Endodermal cell (in vitro differentiated cells): ENCODE measurements at places on chromosomes 2 and 18. TPM values are rescaled to one million over a fixed set of nuclear protein-coding genes. Genes with fewer than 3 reads are reported as not detected.

DNA sequence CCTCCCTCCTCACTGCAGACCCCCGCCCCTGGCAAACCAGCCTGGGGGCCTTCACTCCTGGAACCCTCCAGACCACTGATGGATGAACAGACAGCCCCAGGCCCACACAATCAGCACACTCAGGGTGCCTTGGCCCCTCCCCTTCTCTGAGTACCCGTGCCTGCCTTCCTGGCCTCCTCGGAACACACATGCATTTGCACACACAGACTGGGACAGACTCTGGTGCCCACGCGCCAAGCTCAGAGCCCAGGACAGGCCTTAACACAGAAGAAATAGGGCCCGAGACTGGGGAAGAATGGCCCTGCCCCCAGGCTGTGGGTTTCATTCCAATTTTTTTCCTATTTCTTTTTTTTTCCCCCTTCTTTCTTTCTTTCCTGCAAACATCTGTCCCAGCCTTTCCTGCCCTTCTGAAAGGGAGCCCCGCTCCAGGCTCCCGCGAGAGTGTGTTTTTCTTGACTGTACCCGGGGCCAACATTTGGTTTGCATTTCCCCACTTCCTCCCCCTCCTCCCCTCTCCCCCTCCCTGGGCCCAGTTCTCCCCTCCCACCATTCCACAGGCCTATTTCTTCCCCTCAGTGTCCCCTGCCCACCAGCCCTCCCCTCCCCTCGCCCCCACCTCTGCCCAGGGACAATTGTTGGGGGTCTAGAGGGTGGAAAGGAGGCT is 618 bp upstream of the TNS1 start:
- DNase-seq = no peak

DNA sequence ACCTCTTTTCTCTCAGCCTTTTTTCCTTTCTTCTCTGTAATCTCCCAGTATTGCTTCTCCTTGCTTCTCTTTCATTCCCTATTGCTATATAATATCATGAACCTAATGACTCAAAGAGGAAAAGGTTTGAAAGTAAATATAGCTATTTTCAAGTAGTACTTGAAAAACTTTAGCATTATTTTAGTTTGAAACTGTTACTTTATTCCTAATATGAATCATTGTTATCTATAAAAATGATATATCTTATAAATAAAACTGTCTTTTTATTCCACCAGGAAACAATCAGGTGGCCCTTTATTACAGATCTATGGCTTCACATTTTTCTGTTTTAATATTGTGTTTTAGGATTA is 311 bp upstream of the SCN1A start:
- no peak for DNase-seq

DNA sequence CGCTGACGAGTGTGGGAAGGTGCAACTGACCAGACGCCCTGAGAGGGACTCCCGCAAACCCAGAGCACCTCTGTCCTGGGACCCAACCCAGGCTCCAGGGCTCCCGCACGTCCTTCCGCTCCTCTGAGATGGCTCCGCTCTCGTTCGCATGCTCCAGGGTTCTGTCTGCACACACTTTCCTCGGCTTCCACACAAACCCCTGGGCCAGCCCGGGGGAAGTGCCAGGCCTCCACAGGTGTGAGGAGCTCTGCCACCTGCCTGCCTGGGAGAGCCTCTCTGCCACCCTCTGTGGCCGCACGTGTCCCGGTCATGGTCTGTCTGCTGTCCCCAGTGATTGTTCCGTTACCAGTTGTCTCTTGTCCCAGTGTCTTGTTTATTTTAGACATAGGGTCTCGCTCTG is 222.9 kb downstream of the HDAC4 start:
- peak; percentile 13 for DNase-seq

GRCh38 chr2:127516041-127516762 is 10.1 kb downstream of the IWS1 start:
- no peak for DNase-seq

DNA sequence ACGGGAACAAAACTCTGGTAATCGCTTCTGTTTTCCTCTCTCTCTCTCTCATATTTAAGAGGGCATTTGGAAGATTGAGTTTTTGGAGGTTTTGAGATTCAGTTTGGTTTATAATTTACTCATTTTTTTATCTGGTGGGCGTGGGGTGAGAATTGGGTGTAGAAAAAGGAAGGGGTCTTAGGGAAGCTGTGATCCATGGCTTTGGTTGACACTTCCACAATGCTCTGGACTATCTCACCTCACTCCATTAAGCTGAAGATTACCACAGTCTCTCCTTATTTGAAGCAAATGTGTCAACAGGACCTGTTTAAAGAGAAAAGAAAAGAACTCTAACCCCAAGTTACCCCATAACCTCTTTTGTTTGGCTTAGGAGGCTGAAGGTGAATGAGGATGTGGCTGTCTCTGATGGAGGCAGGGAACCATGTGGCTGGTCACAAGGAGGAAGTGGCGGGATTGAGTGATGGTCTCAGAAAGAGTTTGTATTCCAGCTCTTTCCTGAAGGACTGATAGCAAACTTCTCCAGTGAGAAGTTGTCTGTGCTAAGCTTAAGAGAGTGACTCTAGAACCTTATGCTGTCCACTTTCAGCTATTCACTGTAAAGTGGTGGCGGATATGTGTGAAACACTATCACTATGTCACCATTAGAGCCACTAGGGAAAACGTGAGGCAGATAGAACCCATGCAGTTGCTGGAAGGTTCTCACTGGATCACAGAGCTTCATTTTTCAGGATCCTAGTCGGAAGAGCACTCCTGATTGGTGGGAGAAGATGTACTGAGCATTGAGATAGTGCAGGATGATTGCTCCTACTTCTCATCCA is 934 bp downstream of the ZNF804A start:
- DNase-seq = peak; percentile 54

DNA sequence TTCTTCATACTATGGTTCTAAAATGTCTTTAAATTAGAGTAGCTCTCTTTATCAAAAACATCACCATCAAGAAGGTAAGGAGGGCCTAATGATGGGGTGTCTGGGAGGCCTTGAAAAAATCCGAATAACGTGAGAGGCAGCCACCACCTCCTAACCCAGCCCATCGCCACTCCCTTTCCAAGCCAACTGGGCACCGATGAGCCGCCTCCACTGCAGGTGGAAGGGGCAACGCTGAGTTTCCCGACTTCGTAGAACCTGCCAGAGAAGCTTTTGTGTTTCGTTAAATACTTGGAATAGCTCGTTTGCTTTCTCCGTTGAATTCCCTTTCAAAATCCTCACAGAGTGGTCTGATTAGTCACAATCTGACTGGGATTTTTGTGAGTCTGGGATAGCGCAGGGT is 22.0 kb upstream of the RPL31 start:
- no peak for DNase-seq

DNA sequence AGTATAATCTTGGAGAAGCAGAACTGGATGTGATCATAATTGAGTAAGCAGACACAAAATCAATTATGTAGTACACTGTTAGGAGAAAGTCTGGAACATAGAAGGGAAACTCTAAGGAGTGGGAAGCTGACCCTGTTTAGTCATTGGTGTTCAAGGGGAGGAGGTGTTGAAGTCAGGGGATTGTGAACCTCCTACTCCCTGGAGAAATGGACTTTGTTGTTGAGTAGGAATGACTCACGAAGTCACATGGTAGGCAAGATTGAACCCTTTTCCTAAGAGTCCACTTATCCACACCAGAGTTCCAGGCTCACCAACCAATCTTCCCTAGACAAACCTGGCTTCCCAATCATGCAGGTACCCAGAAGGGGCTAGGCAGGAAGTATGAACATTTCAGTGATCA is 81.0 kb upstream of the BCL11A start:
- no peak for DNase-seq

DNA sequence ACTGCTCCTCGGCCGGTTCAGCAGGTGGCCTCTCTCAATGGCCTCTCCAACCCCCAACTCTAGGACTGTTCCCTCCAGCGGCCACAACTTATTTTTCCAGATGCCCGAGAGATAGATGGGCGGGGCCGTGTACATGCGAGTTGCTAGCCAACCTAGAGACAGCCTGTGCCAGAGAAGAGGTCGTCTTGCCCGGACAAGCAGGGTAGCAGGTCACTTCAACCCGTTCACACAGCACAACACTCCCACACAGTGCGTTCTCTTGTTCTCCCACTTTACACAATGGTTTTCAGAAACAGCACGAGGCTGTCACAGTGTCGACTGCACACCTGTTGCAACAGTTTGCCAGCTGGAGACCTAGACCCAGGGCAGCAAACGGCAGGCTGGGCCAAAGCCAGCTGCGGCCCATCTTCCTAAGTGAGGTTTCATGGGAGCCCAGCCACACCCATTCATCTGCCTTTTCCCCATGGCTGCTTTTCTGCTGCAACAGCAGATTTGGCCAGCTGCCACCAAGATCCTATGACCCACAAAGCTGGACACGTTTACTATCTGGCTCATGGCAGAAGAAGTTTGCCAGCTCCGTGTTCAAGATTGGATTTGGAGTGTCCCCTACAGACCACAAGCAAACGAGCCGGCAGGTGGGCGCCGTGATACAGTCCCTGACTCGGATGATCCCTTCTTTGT is 7.3 kb upstream of the PRLH start:
- no peak for DNase-seq

GRCh38 chr2:3041841-3042600 is 335.6 kb downstream of the EIPR1 start:
- peak; percentile 29 for DNase-seq

GRCh38 chr2:227862227-227862740 is 9.1 kb upstream of the DAW1 start:
- DNase-seq = no peak

- DNase-seq = peak; percentile 95
Observed at GRCh38 chr2:216371721-216372702, at the start of gene MARCHF4. Gene MARCHF4 (minus strand): TSS chr2:216372483. CDS start chr2:216370260, 2,223 bp downstream.

DNA sequence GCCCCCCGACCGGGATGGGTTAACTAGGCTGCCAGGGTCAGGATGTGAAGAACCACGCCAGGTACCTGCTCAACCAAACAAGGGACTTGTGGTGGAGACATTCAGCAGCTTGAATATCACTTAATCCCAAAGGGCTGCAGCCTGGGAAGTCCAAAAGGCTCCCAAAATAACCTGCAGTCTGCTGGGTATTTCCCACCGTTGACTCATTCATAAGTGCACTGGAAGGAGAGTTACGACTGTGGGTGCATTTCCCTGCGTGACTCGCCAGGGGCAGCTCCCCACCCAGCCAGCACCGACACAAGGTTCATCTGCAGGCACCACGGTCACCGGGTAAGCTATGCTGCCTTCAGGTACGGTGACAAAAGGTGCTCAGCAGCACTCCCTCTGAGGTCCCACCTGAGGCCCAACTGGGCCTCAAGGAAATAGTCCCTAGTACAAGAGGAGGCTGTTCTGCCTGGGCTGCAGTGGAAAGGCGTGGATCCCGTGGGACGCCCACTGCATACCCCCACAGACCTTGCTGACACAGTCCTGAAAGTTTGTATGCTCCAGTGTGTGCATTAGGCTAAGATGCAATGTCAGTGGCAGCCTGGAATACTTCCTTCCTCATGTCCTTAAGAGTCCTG is 86.5 kb downstream of the UXS1 start:
- no peak for DNase-seq

DNA sequence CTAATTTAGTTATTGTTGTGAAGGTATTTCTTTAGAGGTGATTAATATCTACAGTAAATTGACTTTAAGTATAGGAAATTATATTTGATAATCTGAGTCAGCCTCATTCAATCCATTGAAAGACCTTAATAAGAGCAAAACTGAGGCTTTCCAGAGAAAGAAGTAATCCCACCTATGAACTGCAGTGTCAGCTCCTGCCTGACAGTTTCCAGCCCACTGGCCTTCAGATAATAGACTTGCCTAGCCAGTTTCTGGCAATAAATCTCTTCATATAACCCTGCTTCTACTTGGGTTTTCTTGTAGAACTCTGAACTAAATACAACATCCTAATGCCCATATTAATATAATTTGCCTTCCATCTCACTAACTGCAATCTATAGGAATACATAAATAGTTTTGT is 437.9 kb upstream of the UBE2E3 start:
- DNase-seq = no peak

NEB gene
- total RNA-seq = 5.3 to 5.5 TPM (median 5.4 TPM) in 3 replicates

AGXT gene
- 0.21 to 0.47 TPM in 2 of 3 replicates, not detected in the other for total RNA-seq

UGT1A9 gene
- total RNA-seq = not detected in 3 replicates

ALLC gene
- not detected in 2 replicates for total RNA-seq

LAPTM4A gene
- 281 and 285 TPM in 2 replicates for total RNA-seq

MARCO gene
- total RNA-seq = not detected in 2 replicates

NGEF gene
- total RNA-seq = 2.8 to 3.9 TPM (median 2.9 TPM) in 3 replicates

TNFAIP6 gene
- total RNA-seq = not detected in 3 replicates
